ENCODE measurements at places on chromosomes 5 and 9.

DNA sequence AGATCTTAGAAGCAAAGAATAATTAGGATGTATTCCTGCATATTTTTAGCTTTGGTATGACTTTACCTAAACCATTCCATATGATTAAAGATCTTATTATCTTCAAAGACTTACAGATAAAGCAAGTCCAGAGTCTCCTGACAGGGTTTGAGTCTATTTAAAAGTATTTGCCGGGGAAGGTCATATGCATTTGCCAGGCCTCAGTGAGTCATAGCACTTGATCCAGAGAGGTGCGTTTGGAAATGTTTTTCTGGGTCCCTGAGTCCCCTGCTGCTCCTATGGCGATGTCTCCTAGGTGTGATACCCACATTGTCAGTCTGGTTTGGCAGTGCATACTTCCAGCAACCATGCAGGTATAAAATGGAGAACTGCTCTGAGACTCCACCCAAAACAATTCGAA lies 217.0 kb downstream of the FBXL7 start:
- no peak for DNase-seq

GRCh38 chr9:23413541-23413940 lies 412.5 kb downstream of the ELAVL2 start:
- no peak for DNase-seq

DNA sequence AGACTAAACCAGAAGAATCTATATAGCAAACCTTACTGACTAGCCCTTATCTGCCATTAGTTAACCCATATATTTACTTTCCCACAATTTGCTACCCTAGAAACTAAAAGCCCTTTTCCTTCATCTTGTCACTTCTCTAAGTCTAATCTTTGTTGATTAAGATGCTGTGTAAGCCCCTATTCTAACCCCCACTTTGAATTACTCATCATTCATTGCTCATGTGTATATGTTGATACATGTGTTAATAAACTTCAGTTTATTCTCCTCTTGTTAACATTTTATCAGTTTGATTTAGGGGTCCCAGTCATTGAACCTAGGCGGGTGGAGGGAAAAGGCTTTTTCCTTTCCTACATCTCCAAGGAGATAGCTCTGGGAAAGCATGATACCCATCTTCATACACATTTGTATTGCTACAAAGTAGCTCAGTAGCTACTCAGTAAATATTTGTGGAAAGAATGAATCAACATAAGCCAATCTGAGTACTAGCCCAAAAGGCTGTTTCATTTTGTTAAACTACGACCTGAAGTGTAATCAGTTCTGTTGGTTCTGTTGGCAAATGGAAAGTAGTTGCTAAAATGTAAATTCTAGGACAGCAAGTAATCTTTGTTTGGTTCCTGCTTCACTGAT lies 35.1 kb upstream of the NDFIP1 start:
- no peak for DNase-seq

DNA sequence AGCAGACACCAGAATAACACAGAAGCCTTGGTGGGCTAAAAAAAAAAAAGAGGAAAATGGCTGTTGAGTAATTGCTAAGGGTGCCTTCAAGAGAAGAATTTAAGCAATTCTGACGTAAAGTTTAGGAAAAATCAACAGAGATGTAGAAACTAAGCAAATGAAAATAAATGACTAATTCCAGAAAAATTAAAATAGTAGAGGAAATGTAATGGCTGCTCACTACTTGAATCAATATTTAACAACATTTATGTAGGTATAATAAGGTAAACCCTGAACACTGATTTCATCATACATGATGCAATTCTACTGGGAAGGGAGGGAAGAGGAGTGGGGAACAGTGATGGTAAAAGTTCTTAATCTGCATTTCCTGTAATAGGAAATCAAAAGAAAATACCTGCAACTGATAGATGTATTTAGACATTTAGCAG lies 41.4 kb downstream of the PUM3 start:
- no peak for DNase-seq
